ENCODE measurements at places on chromosomes 1 and 21.

- H3K4me3 ChIP-seq, result no peak overlapping the region
- DNase-seq, result no peak
- H3K27ac ChIP-seq, result no peak overlapping the region
- H3K4me1 ChIP-seq, result no peaks in the 10 kb centered on the region
- no peaks in the 10 kb centered on the region for H3K27me3 ChIP-seq
These were observed 88.5 kb upstream of the VCAM1 start for GRCh38 chr1:100631015-100631551.

- H3K4me3 ChIP-seq, result no peak overlapping the region
- DNase-seq, result no peak
- H3K27ac ChIP-seq, result no peak overlapping the region
- no peaks in the 10 kb centered on the region for H3K36me3 ChIP-seq
- H3K4me1 ChIP-seq, result no peaks in the 10 kb centered on the region
- no peaks in the 10 kb centered on the region for H3K27me3 ChIP-seq
These were observed 252.2 kb downstream of the RPS6KC1 start for GRCh38 chr1:213303286-213303685.

DNA sequence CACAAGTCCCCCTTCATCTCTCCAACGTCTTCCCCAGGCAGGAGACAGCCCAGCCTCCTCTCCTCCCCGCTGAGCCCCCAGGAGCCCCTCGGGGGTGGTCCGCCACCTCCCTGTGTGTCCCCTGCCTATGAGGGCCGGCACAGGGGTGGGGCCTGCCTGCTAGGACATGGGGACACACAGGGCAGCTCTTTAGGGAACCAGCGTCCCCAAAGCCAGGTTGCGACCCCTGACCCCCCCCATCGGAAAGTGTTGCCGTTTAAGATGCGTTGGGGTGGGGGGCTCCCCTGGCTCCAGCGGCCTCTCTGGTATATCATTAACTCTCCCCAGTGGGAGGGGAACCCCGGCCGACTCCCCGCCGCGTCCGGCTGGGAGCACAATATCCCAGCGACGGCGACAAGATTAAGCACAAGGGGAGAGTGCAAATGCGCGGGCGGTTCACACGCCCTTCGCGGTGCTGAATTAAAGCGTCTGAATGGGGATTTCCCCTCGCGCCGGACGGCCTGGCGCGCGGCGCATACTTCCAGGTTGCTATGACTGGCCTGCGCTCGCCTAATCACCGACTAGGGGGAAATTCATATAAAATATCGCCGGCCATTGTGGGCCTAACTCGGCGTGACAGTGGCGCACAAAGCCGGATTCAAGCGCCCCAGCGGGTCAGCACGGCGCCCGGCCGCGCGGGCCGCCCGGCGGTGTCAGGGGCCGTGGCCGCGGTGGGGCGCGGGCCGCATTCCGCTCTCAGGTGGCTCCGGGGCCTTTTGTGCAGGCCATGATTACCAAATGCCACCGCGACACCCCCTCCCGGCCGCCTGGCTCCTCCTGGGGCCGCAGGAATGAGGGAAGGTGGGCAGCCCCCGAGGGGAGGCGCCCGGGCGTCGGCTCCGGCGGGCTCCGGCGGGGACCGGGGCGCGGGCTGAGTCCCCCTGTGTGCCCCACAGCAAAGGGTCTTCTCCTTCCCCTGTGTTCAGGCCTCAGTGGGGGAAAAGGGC, 30.9 kb downstream of the WNT3A start:
- H3K27ac ChIP-seq, result no peak overlapping the region
- H3K27me3 ChIP-seq, result peaks cover 60% of the 10 kb centered on the region
- DNase-seq, result no peak
- no peaks in the 10 kb centered on the region for H3K4me1 ChIP-seq

DNA sequence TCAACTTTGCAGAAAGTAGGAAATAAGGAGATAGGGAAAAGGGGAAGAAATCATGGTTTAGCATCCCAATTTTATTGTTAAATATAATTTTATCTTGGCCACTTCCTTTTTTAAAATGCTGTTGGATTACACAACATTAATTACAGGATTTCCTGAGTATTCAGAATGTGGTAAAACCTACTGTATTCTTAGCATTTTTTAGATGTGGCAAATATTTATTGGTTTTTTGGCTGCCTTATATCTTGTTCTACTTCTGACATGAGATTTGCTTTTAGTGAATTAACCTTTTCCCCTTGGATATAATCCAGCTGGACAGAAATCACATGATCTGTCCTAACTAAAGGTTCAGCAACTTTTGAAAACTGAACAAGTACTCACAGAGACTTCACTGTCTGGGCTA, 104.9 kb downstream of the PTGS2 start:
- no peaks in the 10 kb centered on the region for H3K36me3 ChIP-seq
- DNase-seq, result no peak
- H3K4me3 ChIP-seq, result no peak overlapping the region
- no peak overlapping the region for H3K27ac ChIP-seq
- H3K27me3 ChIP-seq, result no peaks in the 10 kb centered on the region

DNA sequence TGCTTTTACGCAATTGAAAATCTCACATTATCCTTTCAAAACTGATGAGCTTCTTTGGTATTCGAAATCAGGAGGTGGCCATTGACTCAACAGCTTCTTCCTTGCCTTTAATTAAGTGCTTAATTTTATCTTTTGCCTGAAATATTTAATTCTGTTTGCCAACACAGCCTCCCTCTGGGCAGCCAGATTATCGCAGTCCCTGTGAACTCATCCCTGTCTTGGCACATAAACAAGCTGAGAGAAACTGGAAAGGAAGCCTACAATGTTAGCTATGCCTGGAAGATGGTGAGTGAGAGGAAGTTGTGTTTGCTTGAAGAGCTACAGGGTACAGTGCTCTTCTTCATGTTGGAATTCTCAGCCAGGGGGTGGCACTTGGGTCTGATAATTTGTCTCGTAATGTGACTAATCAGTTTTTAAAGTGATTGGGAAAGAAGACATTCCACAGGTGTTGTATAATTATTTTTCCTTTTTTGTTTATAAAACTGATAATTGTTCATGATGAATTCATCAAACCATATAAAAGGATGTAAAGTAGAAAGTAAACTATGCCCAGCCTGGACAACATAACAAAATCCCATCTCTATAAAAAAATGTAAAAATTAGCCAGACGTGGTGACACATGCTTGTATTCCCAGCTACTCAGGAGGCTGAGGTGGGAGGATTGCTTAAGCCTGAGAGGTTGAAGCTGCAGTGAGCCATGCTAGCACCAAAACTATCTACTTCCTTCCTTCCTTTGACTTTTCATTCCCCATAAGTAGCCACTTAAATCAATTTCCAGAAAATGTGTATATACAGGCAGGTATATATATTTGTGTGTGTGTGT, 90.1 kb upstream of the RAVER2 start:
- H3K4me1 ChIP-seq, result peaks cover 10% of the 10 kb centered on the region
- H3K36me3 ChIP-seq, result no peaks in the 10 kb centered on the region
- no peak overlapping the region for H3K4me3 ChIP-seq
- no peaks in the 10 kb centered on the region for H3K27me3 ChIP-seq

- H3K27ac ChIP-seq, result no peak overlapping the region
- no peaks in the 10 kb centered on the region for H3K27me3 ChIP-seq
- H3K4me3 ChIP-seq, result no peak overlapping the region
- DNase-seq, result no peak
- no peaks in the 10 kb centered on the region for H3K36me3 ChIP-seq
- no peaks in the 10 kb centered on the region for H3K4me1 ChIP-seq
These were observed 10.0 kb upstream of the OVAAL start for GRCh38 chr1:180548686-180549317.

- no peak overlapping the region for H3K27ac ChIP-seq
- peak; percentile 34 for DNase-seq
- no peaks in the 10 kb centered on the region for H3K27me3 ChIP-seq
- no peak overlapping the region for H3K4me3 ChIP-seq
These were observed 262.8 kb upstream of the PBX1 start for GRCh38 chr1:164296172-164296571.

DNA sequence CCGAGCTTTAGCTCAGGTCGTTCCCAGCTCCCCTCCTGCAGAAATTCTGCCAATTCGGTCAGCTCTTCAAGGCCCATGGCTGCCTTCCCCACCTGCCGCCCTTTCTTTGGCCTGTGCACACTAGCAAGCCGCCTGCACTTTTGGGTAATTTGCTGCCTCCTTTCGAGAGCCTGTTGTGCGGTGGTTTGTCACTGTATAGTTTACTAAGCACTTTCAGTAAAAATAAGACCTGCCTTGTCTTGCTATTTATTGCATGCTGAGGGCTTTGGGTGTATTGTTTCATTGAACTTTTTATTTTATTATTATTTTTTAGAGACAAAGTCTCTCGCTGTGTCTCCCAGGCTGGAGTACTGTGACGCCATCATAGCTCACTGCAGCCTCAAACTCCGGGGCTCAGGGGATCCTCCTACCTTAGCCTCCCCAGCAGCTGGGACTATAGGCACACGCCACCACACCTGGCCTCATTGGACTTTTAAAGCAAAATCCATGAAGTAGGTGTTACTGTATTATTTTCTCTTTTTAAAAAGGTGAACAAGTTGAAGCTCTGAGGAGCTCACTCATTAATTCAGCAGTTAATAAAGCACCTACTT, 1.1 kb upstream of the FABP3 start:
- no peaks in the 10 kb centered on the region for H3K27me3 ChIP-seq
- no peak for DNase-seq
- H3K36me3 ChIP-seq, result peaks cover 7% of the 10 kb centered on the region
- peaks cover 2% of the 10 kb centered on the region for H3K4me1 ChIP-seq
- peak overlapping the region; percentile 75 for H3K4me3 ChIP-seq

GRCh38 chr1:168628807-168629206, 52.4 kb downstream of the XCL1 start:
- H3K4me1 ChIP-seq, result peaks cover 4% of the 10 kb centered on the region
- no peak overlapping the region for H3K4me3 ChIP-seq
- H3K27ac ChIP-seq, result no peak overlapping the region
- no peaks in the 10 kb centered on the region for H3K36me3 ChIP-seq

GRCh38 chr1:207996636-207997035, 85.7 kb upstream of the CD34 start:
- DNase-seq, result no peak
- H3K4me3 ChIP-seq, result no peak overlapping the region
- H3K27me3 ChIP-seq, result no peaks in the 10 kb centered on the region
- H3K36me3 ChIP-seq, result no peaks in the 10 kb centered on the region
- no peak overlapping the region for H3K27ac ChIP-seq
- H3K4me1 ChIP-seq, result peaks cover 6% of the 10 kb centered on the region

GRCh38 chr1:163664671-163665335, 343.0 kb downstream of the NUF2 start:
- no peak overlapping the region for H3K4me3 ChIP-seq
- H3K36me3 ChIP-seq, result no peaks in the 10 kb centered on the region
- H3K4me1 ChIP-seq, result no peaks in the 10 kb centered on the region
- no peaks in the 10 kb centered on the region for H3K27me3 ChIP-seq
